ENCODE measurements at places on chromosomes 5 and 9.
A peak's percentile ranks its signal among the peaks of the same experiment; 100 is the strongest.

- DNase-seq, result no peak
These were observed 403.4 kb downstream of the MAN2A1 start for GRCh38 chr5:110092955-110093785.

DNA sequence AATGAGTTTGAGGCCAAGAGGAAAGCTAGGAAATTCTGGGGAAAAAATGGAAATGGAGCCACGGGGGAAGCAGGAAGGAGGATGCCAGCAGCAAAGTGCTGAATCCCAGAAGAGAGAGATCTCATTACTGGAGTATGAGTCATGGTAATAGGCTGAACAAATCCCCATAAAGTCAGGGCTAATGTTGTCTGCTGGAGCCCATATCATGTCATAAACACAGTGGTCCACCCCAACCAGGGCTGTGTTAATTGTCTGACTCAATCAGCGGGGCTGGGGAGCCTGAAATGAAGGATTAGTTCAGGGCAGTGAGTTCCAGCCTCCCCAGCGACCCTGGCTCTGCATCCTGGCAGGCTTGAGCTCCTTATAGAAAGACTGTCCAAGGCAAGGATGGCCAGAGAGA, 68.8 kb downstream of the TLR4 start:
- DNase-seq, result peak; percentile 80

GRCh38 chr5:77168161-77168878, 42.2 kb upstream of the PDE8B start:
- peak; percentile 11 for DNase-seq

GRCh38 chr5:149636191-149636860, 55.0 kb downstream of the ARHGEF37 start:
- no peak for DNase-seq

GRCh38 chr5:116479776-116480675, 94.6 kb downstream of the SEMA6A start:
- DNase-seq, result peak; percentile 44

GRCh38 chr9:72557549-72557948, 36.1 kb downstream of the TMC1 start:
- DNase-seq, result peak; percentile 89

DNA sequence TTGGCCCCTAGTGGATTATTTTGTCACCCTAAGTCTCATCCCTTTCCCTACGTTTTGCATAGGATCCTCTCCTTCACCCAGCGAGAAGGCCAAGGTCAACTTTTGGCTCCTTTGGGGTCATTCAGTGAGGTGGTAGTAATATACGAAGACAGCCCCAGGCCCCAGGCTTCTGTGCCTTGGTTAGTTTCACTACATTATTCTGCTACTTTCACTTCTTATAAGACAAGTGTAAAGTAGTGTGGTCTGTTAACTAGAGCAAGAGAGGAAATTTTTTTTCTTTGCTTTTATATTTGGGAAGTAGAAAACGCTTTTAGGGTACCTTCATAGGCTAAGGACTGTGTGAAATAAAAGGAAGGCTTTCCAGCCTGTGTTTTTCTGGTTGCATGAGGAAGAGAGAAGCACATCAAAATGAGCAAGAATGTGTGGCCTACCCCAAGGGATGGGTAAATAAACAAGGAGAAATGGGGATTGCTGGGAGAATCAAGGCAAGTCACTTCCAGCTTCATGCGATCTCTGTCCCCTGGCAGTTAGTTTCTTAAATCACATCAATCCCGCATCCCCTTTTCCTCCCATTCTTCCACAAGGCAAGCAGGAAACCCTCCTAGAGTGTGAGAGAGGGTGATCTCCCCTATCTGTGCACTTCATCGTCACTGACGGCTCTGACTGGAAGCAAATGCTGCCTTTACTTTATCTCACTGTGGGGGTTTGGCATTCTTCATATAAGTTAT, 677.0 kb upstream of the WWC1 start:
- DNase-seq, result no peak

All from fibroblast of skin of right quadriceps (primary cell).